ENCODE measurements at places on chromosomes 7 and 10.

DNA sequence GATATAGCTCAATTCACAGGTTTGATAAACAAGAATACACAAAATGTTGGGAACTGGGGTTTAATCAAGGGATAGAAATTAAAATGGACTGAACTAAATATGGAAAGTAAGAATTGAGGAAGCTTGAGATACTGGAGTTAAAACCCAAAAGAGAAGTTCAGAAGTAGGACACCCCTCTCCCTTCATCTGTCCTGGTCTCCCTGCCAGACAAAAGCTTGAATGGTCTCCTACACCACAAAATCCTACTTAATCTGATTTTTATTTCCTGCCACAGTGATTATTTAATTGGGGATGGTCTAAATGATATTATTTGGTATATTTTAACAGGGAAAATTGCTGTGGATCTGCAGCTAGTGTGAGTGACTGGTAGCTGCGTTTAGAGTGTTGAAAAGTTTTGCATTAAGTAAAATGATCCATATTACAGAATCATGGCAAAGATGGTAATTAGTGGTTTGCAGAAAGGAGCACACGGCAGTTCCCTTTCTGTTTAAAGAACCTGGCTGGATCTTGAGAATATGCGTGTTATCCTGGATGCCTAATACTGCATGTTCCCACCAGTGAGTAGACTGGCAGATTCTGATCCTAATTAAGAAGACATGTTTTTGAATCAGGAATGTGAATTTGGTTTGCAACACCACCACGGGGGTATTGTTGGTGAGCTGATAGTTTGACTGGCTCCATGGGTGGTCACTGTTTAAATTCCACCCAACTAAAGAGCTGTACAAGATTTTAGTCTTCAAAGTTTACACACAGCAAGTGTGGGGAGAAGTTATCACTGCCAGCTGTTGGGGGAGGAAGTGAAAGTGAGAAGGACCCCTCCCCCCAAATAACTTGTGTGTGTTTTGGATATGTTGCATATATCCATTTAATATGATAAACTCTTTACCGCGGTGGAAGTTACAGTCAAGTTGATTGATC lies 5.5 kb downstream of the RBM20 start:
- no peak for DNase-seq

DNA sequence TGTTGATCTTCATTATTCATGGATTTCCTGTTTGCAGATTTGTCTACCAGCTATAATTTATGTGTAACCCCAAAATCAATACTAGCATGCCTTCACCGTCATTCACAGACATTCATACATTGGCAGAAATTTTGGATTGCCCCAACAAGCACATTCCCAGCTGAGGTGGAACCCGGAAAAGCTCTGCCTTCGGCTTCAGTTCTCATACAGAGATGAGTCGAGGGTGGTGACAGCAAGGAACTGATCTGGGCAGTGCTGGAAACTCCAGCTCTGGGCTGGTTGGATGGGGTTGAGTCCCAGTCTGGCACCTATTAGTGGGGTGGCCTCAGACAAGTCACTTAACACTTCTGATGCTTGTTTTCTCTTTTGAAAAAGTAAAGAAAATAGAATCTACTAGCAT lies 267.5 kb downstream of the SNX13 start:
- no peak for DNase-seq

DNA sequence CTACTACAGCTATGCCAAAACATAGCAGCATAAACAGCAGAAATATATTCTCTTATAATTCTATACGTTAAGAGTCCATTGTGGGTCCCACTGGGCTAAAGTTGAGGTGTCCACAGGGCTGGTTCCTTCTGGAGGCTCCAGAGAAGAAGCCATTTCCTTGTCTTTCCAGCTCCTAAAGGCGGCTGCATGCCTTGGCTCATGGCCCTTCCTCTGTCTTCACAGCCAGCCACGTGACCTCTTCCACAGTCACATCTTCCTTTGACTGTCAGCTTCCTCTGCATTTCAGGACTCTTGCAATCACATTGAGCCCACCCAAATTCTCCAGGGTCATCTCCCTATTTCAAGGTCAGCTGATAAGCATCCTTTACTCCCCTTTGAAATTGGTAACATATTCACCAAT lies 17.2 kb downstream of the NACAD start:
- DNase-seq, result no peak

- no peak for DNase-seq
These were observed at the start of gene CRHR2 for GRCh38 chr7:30682212-30683083. CRHR2 (minus strand) TSS chr7:30682456; CDS start chr7:30682280, 176 bp downstream.

- no peak for DNase-seq
These were observed 508.2 kb downstream of the ZWINT start for GRCh38 chr10:55852900-55853299.

- DNase-seq, result no peak
These were observed 610.6 kb upstream of the NRP1 start for GRCh38 chr10:33945051-33945450.

GRCh38 chr10:1059902-1060301 lies 3.7 kb downstream of the WDR37 start:
- no peak for DNase-seq

DNA sequence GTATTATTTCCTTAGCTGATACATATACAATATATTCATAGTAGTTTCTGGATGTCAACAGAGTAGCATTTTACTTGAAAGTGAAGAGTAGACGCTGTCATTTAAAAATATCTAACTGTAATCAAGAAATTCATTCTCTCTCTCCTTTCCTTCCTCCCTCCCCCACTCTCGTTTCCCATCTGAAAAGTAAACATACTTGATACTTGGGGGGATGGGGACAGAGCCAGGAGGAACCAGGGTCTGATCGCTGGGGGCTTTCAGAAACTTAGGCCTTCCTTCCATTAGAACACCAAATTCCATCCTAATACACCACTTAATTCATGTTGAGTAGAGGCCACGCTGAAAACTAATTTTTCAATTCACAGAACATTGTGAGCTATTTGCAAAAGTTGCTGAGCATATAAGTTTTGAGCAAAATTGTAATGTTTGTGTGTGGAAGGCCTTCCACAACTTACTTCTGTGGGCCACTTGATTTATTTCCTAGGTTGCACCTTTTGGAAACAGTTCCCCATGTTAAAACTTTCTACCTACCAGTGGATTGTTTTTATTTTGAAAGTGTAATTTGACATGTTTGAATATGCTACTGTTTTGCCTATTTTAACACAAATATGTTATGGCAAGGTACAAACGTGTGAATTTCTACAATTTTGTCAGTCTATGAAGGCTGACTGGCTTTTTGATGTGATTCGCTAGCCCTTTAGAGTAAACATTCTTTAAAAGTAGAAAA lies 35.2 kb downstream of the CNPY1 start:
- no peak for DNase-seq

DNA sequence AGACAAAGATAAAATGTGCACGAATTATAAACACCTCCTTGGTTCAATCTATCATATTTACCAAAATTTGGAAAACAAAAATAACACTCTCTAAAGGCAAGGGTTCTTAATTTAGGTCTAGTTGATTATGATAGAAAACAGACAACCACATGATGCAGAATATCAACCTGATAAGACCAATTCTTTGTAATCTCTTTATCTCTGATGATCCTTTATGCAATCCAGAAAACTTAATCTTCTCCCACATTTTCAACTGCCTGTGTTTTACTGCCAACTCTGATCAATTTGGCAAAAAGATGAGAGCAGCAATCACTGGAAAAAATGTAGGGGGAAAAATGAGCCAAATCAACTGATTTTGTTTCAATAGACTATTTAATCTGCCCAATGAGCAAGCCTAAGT lies 148.5 kb downstream of the LRRN3 start:
- no peak for DNase-seq

- DNase-seq, result no peak
These were observed 93.0 kb downstream of the EBF3 start for GRCh38 chr10:129870961-129871621.

- DNase-seq, result no peak
These were observed 1.0 kb upstream of the LYZL2 start for GRCh38 chr10:30630571-30630970.

- peak; percentile 90 for DNase-seq
These were observed 5.4 kb upstream of the YWHAG start for GRCh38 chr7:76364198-76364584.

- DNase-seq, result no peak
These were observed 52.5 kb upstream of the LHFPL3 start for GRCh38 chr7:104275900-104276299.

GRCh38 chr10:73639286-73639685 lies 2.0 kb downstream of the MYOZ1 start:
- no peak for DNase-seq

- no peak for DNase-seq
These were observed 56.2 kb downstream of the ARMC3 start for GRCh38 chr10:22984066-22984465.

- DNase-seq, result no peak
These were observed 8.9 kb downstream of the FLNC start for GRCh38 chr7:128838981-128839731.

DNA sequence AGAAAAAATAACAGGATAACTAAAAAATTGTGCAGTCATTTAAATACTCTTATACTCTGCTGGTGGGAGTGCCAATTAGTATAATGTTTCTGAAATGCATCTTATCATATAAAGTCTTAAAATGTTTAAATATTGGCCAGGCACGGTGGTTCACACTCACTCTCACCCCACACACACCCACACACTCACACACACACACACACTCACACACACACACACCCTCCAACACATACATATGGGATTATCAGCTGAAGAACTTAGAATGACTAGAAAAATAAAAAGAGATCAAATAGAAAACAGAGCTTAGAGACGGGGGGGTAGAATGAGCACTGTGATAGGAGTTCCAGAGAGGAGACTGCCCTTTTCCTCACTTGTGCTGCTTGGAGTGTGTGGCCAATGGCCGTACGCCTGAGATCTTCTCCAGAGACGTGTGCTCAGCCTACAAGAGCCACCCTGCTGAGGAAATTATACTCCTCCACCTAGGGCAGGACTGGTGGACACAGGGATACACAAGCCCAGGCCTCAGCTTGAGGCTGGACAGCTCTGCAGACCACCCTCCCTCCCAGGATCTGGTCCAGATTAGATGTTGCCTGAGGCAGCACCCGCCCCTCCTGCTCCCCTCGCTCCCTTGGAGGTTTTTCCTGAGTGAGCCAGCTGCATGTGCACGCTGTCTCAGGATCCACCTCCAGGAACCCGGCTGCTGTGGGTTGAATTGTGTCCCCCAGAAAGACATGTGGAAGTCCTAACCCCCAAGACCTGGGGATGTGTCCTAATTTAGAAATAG lies 26.5 kb upstream of the PRKAG2 start:
- DNase-seq, result no peak

GRCh38 chr7:30888747-30889146 lies 22.9 kb upstream of the AQP1 start:
- DNase-seq, result peak; percentile 30

DNA sequence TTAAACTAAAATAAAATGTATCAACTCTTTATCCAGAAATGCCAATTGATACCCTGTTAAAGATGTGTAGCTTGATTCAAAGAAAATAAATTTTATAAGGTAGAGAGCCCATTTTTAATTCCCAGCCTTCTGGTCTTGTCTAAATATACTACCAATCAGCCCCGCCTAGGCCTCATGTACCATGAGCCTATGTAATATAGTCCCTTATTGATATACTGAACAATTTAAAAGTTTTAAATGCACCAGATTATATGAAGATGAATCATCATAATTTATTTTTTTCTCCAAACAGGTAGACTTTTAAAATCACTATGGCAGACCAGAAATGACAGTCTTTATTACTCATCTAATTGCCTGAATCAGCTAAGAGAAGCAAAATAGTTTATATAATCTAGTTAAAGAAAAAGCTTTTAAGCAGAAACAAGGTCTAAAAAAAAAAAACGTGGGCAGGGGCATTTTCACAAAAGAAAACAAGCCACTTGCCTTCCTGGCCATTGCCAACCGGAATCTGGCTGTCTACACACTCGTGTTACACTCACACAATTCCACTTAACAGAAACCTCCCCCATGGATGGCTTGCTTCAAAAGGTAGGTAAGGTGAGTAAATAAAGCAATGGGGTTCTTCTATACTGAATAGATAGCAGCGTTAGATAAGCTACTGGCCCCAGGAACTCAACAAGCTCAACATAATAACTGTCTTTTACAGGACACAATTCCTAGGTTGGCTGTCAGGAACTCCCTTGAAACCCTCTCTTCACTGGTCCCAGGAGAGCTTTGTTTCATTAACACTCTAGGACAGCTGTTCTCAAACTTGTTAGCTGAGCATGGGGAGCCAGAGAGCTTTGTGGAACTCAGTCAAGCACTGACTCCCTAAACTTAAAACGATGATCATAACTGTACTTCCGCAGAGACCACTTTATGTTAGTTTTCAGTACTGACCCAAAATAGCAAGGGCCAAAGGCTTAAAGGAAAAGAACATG lies 37.2 kb downstream of the RAPGEF5 start:
- no peak for DNase-seq

DNA sequence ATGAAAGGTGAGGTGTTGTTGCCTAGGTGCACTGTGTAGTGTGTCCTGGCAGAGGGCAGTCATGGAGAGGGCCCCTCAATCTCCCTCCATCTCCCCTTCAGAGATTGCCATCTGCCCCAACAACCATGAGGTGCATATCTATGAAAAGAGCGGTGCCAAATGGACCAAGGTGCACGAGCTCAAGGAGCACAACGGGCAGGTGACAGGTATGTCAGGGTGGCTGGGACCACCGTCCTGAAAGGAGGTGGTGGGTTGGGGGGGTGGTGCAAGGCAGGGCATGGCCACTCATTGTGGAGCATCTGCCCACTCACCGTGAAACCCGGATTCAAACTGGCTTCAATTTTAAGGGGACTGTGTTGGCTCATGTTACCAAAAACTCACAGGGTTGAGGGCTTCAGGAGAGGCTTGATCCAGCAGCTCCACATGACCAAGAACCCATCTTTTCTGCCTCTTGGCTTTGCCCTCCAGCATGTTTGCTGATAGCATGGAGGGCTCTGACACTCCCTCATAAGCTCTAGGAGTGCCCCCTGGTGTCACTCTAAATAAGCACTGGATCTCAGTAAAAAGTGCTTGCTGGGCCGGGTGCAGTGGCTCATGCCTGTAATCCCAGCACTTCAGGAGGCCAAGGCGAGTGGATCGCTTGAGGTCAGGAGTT lies 12.2 kb downstream of the ARPC1B start:
- DNase-seq, result peak; percentile 57

DNA sequence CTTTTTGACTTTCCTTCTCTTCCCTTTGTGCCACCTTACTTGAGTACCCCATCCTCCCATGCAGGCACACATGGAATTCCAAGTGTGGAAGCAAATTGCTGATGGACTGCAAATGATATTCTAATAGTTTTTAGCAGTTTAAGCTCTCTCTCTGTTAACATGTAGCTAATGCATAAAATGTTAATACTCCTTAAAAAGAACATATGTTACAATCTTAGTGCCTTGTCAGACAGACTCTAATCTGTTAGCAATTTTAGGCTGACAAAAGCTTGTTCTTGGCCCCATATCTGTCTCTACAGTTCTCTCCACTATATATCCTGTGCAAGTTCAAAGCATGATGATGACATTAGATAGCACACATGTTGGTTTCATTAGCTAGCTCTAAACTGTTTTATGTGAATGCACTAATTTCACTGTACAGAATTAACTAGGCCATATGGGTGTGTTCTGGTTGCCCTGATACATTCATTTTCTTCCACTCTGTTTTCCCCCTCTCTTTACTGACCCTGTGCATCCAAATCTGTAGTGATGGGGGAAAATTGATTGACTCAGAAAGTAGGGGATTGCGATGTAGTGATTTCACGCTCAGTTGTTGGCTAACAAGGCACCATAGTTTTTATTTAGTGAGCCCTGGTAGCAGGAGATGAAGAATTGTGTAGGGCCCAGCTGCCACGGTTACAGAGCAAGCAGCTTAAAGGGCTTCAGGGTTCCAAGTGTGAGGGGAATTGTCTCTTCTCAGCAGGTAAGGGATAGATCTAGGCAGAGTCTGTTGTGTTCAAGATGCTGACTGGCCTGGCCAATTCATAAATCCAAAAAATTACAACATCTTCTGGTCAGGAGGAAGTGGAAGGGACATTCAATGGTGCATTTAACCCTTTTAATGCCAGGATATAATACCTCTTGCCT lies 114.6 kb upstream of the FZD1 start:
- DNase-seq, result no peak

Measured in RCC 7860 (cell line).